ENCODE measurements at places on chromosomes 16 and 17.

GRCh38 chr17:80874866-80875445 lies 116.7 kb upstream of the CHMP6 start:
- peak; percentile 34 for DNase-seq

GRCh38 chr17:78888941-78889518 lies 14.0 kb downstream of the CEP295NL start:
- no peak for DNase-seq

GRCh38 chr17:60142872-60143499 lies 6.8 kb upstream of the CA4 start:
- peak; percentile 82 for DNase-seq

- DNase-seq = no peak
Measured at GRCh38 chr16:56983211-56983751, 6.1 kb upstream of the NLRC5 start.

GRCh38 chr17:77737442-77738265 lies 220.8 kb upstream of the TNRC6C start:
- DNase-seq = no peak

DNA sequence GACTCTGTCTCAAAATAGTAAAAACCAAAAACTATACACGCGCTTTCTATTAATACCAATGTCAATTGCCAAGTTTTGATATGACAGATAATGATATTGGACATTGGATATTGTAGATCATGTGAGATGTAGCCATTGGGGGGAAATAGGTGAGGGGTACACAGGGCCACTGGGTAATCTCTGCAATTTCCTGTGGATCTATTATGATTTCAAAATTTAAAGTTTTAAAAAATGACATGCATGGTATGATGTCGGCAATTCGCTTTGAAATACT lies 266.0 kb downstream of the PARN start:
- DNase-seq = no peak

GRCh38 chr16:49349446-49350168 lies 24.0 kb upstream of the C16orf78 start:
- no peak for DNase-seq

- no peak for DNase-seq
Measured at GRCh38 chr17:6387858-6388257, 47.1 kb downstream of the AIPL1 start.

- no peak for DNase-seq
Measured at GRCh38 chr17:61088556-61088955, 311.1 kb upstream of the TBX2 start.

DNA sequence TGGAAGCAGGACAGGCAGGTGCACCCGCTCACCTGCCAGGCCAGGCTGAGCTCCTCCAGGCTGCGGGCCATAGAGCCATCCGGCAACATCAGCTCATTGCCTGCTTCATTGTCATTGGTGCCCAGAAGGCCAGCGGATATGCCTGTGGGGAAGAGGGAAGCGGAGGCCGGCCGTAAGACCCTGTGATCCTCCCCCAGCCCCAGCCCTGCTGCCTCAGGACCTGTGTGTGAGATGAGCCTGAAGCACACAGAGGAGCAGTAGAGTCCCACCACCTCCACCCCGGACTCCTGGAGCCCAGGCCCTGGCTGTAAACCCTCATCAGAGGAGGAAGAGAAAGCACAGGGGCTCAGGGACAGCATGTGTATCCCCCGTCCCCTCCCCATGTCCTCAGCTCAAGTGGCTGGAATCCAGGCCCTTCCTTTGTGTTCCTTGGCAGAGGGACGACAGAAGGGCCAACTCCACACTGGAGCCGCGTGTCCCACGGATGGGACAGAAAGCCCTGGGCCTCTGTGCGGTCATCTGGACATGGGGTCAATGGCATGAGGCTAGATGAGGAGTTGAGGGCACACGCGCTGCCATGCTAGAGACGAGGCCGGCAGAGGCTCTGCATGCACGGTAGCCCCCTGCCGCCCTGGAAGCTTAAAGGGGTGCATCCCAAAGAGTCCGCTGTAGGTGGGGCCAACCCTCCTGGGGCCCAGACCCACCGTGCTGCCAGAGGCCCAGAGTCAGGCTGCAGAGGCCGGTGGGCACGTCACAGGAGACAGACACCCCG lies 39.1 kb downstream of the RMI2 start:
- DNase-seq = no peak

DNA sequence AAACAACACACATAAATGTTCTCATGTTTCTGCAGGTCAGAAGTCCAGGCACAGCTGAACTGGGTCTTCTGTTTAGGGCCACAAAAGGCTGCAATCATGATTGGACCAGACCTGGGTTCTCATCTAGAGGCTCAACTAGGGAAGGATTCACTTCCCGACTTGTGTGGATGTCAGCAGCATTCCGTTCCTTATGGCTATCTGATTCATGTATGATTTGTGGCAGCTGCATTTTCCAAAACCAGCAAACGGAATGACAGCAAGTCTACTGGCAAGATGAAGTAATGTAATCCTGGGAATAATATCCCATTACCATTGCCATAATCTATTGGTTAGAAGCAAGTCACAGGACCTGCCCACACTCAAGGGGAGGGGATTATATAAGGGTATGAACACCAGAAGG lies 22.1 kb downstream of the CEP112 start:
- DNase-seq = no peak

- no peak for DNase-seq
Measured at GRCh38 chr16:4060823-4061222, 55.4 kb downstream of the ADCY9 start.

DNA sequence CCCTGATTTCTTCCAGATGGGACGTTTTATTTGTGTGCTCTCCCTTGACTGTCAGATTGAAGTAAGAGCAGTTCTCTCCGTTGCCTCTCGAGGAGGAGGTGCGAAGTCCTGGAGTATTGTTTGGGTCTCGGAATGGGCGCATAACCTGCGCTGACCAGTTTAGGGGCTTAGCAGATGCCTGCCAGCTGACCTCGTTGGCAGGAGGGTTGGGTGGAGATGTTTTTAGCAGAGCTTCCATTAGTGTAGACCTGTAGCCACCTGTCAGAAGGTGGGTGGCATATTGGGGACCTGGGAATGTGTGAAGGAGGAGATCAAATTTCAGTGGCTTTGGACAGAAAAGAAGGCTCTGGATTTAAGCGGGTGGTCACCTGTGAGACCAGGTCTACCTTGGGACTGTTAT lies 3.6 kb downstream of the RASD1 start:
- DNase-seq = no peak

- DNase-seq = no peak
Measured at GRCh38 chr17:27635275-27635823, 4.4 kb downstream of the LGALS9 start.

DNA sequence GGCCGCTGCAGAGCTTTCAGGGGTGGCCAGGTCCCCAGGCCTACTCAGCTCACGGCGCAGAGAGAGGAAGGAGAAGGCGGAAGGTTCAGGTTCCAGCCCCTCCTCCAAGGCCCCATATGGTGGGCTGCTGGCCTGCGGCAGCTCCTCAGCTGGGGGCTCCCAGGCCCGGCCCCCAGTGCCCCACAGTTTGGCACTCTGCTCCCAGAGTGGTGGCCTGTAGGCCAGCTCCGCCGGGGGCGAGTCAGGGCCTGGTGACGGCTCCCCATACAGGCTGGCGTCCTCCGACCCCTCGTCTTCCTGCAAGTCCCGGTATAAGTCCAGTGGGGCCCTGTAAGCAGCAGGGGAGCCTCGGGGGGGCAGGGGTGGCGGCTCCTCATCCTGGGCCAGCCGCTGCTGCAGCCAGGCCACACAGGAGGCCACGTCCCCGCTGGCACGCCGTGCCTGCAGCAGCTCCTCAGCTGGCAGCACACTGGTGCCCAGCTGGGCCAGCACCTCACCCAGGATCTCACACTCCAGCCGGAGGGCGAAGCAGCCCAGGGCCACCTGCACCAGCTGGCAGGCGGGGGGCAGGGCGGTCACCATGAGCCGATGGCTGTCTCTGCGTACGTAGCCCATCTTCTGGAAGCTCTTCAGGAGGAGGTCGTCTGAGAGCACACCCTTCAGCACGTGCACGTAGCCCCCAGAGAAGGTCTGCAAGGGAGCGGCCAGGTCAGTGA lies 3.7 kb downstream of the SPATA2L start:
- DNase-seq = no peak

GRCh38 chr17:76566613-76566943 lies 19.1 kb downstream of the ST6GALNAC2 start:
- no peak for DNase-seq

- no peak for DNase-seq
Measured at GRCh38 chr16:78183437-78184237, 84.2 kb downstream of the WWOX start.

DNA sequence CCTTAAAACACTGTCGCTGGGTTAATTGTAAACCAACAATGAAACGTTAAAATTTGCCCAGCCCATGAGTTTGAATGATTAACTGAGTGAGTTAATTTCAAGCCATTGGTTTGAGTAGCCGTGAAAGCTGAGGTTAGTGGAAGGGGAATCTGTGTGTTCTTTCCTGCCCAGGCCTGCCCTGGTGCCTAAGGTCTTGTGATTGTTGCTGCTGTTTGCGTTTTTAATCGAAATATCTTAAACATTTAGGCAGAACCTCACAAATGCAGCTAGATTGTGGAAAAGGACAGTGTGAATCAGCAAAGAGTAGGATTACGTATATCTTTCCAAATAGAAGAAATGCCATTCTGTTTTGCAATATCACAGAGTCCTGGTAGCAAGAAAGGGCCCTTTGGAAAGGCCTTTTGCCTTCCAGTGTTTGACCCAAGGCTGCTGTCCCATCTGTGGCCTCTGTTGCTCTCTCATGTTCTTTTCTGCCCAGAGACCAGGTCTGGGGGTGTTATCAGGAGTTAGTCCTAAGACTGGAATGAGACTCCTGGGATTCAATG lies 113.8 kb downstream of the MSI2 start:
- DNase-seq = no peak

DNA sequence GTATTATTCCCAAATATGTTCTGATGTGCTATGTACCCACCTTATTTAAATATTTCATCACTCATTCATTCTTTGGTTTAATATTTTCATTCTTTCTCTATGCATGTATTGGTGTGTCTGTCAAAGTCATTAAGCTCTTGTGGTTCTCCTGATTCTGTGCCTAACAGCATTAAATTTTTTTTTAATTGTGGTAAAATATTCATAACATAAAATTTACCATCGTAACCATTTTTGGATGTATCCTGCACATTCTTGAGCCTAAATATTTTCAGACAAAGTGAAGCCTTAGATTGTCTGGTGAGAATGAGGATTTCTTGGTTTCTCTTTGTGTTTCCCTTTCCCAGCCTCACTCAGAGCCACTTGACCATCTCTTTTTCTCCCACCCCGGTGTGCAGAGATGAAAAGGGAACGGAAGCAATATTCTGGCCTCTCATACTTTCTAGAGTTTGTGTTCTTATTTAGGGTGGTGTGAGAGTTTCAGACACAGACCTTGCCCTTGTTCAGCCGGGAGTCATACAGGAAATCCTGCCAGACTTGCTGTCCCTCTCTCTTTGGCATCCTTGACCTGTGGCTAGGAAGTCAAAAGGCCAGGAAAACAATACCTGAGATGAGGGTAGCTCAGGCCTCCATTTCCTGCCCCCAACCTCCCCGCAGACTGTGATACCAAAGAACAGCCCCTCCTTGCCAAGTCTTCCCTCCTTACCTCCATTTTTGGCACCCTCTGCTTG lies 4.9 kb downstream of the CCL5 start:
- no peak for DNase-seq

DNA sequence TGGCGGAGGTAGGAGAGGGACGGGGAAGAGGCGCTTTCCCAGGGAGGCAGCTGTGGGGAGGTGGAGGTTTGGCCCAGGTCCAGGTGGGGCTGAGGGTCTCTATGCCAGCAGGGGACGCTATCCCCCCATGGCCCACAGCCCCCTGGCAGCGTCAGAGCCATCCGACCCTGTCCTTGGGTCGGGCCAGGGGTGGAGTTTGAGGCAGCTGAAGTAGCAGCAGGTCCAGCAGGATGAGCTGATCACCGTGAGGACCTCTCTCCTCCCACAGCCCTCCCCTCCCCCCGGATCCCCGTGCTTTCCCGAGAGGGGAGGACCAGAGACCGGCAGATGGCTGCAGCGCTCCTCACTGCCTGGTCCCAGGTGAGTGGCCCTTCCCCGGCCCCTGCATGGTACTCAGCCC lies 3.2 kb downstream of the ZNF205 start:
- no peak for DNase-seq

DNA sequence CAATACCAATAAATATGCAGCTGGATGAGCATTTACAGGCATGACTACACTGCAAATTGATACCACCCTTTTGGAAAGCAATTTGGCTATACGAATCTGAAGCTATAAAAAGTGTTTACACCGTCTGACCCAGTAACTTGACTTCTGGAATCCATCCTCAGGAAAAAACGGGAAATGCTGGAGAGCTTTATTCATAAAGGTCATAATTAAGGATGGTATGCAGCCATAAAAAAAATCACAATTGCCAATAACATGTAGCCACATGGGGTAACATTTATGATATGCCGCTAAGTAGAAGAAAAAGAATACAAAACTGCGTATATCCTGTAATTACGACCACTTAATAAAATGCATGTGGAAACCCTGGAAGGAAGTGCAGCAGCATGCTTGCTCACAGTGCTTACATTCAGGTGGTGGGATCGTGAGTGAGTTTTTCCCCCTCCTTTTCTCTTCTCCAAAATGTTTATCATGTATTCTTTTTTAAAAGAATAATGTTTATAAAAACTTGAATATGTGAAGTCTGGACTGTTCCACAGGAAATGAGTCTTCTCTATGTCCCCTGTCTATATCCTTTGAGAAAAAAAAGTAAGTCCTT lies 34.2 kb downstream of the COPRS start:
- DNase-seq = no peak

DNA sequence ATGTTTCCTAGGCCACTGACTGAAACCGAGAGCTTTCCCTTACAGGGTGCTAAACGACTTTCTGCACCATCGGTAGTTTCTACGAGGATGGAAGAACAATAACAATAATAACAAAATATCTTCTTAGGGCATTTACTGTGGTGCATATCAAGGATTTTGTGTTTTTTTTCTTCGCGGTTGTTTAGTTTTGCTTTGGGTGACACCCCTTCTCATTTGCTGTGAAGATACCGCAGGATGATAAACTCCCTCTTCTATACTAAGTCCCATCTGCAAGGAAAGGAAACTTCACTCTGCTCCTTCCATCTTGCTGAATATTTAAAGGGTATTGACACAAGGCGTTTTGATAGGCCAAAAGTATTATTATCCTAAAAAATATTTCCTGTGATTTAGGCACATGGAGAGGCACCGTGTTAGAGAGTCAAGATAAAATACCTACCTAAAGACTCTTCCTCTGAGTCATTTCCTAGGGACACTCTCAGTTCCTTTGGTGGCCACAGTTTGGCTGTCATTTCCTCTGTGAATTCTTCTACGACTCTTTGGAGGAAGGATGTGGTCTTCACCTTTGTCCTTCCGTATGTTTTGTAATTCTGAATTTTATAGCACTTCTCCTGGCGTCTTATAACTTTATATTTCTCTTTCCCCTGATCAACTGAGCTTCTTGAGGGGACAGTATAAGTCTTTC lies 318.8 kb downstream of the CDH13 start:
- DNase-seq = no peak

- DNase-seq = no peak
Measured at GRCh38 chr16:9015489-9015888, 51.8 kb upstream of the USP7 start.

GRCh38 chr17:55859301-55859795 lies 108.5 kb downstream of the PCTP start:
- DNase-seq = no peak

- DNase-seq = peak; percentile 10
Measured at GRCh38 chr17:21352221-21352980, 23.8 kb upstream of the KCNJ12 start.
